ENCODE measurements at places on chromosomes 1 and 21.

DNA sequence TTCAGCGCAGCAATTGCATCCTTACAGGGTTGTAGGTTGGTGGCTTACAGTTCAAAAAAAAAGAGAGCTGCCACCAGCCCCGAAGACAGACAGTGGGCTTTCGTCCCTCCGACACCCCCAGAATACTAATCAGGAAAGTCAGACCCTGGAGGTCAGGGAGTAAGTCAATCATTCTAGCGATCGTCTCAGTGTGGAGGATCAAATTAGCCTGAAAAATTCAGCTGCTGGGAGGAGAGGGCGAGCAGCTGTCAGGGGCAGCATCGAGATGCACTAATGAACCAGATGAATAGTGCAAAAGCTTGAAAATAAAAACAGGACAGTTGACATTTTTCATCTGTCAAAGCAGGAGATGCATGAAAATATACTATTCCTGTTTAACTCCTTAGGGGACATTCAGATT is 138.4 kb downstream of the NEK7 start:
- no peak for DNase-seq

DNA sequence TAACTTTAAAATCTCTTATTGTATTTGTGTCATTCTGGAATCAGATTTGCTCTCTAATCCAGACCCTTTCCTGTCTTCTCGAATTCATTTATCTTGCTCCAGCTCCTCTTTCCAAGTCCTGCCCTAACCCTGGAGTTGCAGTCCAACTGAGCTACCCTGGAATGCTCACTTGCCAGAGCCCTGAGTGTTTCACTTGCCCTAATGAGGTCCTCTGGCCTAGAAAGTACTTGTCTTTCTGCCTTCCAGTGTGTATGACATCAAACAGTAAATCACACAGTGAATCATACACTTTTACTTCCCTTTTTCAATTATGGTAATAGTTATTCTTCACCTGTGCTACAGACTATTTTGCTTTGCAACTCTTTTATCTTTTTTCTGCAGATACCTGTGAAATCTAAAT is 96.9 kb downstream of the NEK7 start:
- DNase-seq, result no peak

DNA sequence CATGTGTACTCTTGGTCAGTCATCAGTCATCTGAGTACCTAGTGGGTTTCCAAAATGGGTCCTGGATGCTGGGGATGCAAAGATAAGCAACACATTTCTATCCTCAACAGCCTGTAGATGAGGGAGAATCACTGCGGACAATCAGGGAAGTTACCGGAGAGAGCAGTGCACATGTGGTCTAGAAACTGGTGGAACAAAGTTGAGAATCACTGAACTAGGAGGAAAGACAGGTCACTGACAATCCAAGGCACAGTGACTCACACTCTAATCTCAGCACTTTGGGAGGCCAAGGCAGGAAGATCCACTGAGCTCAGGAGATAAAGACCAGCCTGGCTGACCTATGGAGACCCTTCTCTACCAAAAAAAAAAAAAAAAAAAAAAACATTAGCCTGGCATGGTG is 31.4 kb upstream of the LGALS8 start:
- no peak for DNase-seq

DNA sequence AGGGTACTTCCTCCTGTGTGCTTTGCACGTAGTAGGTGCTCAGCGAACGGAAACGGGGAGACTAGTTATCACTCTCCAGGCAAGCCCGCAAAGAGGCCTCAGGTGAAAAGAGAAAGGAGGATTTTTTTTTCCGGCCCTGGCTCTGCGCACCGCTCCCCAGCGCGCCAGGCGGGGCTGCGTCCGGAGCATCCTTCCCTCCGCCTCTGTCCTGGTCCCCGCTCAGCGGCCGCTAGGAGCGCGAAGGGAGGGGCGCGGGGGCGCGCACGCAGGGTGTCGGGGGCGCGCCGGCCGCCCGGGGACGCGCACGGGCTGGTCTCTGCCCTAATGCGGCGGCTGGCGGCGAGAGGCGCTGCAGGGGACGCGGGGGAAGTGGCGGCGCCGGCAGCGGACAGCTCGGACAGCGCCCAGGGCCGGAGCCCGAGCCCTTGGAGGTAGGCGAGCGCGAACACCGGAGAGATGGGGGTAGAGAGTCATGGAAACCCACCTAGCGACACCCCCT is 42.3 kb upstream of the NFASC start:
- no peak for DNase-seq

DNA sequence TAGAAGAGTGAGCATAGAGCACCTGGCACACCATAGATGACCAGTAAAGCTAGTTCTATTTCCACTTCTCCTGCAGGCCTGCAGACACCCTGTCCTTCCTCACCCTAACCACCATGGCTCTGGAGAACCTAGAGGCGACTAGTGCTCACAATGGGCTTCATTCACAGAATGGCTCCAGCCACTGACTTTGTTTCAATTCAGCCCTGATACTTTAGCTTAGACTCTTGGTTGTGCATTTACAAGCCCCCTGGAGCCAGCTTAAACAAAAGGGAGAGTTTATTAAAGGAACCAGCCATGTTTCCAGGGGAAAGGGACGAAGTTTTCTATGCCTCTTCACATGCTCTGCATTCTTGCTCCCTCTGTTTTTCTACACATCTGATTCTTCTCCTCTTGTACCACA is 123.7 kb downstream of the NAV1 start:
- DNase-seq, result no peak

- DNase-seq, result no peak
Measured at GRCh38 chr1:19444296-19445021, 40.9 kb downstream of the CAPZB start.
